ENCODE measurements at places on chromosomes 2 and 18.

GRCh38 chr2:85717308-85718008 lies 23.3 kb downstream of the GNLY start:
- no peak for DNase-seq

DNA sequence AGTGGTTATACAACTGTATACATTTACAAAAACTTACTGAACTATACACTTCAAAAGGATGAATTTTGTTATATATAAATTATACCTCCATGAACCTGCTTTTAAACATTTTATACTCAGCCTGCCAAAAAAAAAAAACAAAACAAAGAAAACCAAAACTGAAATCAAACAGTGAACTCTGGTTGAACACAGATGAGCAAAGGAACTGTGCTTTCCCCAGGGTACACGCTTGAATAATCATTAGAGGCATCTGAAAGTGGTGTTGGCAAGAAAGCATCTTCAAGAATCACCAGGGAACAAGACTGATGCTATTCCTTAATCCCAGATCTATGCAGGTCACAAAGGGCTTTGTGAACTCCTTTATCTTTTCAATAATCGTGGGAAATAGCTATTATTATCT lies 77.0 kb upstream of the LYPD1 start:
- no peak for DNase-seq

DNA sequence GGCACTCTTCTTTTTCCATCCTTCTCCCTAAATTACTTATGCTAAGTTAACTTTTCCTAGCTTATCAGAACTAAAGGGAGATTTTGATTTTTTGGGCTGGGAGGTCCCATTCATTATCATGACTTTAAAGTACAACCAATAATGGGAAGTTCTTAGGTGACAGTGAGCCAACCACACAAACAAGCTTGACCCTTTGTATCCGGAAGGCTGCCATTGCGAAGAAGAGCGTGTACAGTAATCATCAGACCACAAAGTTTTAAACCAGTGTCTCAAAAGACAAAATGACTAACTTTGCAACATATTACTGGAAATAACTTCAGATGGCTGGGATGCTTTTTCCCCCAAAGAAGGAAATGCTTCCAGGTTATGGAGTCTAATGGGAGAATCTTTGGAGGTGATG lies 298.1 kb downstream of the TGIF1 start:
- DNase-seq, result no peak

- DNase-seq, result no peak
These were observed 217.1 kb downstream of the DYM start for GRCh38 chr18:49243391-49243790.

GRCh38 chr2:237600205-237600846 lies 9.8 kb upstream of the RAB17 start:
- DNase-seq, result no peak

GRCh38 chr2:157631861-157632260 lies 3.2 kb upstream of the ACVR1C start:
- DNase-seq, result no peak

DNA sequence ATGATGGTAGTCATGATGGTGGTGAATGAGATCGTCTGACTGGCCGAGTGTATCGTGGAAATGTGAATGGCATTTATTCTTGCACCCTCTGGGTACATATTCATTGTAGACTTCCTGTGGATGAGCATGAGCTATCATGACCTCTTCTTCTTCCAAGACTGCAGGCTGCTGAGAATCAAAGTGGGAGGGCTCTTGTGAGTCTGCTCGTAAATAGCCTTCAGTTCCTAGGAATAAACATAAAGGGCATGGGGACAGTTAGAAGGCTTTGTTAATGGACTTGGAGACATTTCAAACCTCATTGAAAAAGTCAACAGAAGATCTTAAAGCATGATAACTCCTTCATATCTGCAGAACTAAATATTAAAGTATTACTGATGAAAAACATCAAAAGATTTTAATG lies 14.9 kb downstream of the SLC39A6 start:
- DNase-seq, result no peak

DNA sequence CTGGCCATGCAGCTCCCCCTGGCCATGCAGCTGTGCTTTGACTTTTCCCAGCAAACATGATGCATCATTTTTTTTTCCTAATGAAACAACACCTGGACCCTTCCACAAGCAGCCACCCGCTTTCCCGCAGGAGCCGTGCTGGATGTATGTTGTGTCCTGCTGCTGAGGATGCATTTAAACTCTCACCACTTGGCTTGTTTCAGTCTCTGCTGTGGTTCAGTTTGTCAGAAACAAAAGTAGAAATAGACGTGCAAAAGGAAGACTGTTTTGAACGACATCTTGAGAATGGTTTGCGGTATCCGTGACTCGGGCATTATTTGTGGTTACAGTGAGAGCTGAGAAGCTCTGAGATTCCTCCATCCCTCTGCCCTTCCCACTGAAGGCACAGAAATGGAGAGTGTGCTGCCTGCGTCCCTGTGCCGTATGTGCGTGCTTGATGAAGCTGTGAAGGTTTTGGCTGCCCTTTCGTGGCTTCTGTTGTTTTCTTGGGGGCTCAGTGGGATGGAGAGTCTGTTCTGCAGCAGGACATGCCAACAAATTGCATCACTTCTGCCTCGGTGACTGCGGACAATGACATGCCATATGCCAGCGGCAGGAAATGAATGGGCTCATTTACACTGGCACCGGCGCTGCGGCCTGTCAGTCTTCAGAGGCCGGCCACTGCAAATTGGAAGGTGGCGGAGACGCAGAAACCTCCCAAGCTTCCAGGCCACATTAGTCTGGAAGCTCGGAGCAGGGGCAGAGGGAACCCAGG lies 417.7 kb upstream of the SALL3 start:
- no peak for DNase-seq

- DNase-seq, result no peak
These were observed 866 bp upstream of the SF3B6 start for GRCh38 chr2:24076849-24077534.

DNA sequence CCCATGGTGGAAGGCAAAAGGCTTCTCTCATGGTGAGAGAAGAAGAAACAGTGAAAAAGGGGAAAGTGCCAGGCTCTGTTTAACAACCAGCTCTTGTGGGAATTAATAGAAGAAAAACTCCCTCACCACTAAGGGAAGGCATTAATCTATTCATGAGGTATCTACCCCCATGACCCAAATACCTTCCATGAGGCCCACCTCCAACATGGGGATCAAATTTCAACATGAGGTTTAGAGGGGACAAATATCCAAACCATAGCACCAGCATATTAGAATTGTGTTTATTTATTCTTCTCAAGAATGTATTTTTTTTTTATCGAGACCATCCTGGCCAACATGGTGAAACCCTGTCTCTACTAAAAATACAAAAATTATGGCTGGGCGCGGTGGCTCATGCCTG lies 4.9 kb upstream of the CFLAR start:
- DNase-seq, result no peak

DNA sequence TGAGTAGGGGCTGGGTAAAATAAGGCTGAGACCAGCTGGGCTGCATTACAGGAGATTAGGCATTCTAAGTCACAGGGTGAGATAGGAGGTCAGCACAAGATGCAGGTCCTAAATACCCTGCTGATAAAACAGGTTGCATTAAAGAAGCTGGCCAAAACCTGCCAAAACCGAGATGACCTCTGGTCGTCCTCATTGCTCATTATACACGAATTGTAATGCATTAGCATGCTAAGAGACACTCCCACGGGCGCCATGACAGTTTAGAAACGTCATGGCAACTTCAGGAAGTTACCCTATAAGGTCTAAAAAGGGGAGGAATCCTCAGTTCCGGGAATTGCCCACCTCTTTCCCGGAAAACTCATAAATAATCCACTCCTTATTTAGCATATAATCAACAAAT lies 132.2 kb downstream of the ARL4C start:
- DNase-seq, result no peak

DNA sequence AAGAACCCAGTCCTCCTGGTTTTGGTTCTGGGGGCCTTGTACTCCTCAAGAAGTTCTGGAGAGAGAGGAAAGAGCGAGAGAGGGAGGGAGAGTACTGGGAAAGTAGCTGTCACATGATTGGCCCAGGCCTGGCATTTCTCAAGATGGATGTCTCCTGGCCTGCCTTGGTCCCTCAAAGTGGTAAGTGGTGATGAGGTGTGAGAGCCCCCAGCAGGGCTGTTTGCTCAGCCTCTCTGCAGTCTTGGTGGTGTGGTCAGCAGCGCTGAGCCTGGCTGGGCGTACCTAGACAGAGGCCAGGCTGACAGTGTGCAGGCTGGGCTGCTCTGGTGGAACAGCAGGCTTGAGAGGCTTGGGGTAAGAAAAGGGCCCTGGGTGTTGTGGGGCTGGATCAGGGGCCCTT lies 2.5 kb downstream of the SPEG start:
- no peak for DNase-seq

DNA sequence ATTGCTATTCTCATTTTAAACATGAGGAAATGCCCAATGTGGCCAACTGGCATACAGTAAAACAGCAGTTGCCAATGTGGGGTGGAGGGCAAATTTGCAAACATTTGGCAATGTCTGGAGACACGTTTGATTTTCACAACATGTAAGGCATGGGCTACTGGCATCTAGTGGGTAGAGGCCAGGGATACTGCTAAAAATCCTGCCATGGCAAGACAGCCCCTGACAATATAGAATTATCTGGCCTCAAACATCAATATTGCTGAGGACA lies 168.6 kb downstream of the KCNE4 start:
- no peak for DNase-seq

GRCh38 chr2:183666031-183666430 lies 541.8 kb downstream of the NUP35 start:
- no peak for DNase-seq

DNA sequence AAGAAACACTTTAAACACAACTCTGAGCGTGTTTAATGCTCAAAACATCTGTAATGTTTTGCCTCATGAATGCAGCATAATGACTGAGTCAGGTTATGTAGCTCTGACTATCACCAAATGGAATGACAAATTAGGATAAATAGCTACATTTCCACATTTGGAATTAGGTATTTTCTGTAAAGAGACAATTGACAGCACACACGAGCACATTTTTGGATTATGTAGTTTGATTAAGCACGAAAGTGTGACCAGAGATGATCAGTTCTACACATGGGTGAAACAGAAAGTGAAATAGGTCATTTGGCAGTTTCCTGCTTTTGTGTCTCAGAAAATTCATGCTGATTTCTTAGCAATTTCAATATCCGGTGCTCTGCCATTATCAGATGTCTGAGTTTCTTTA lies 29.0 kb downstream of the LPIN1 start:
- no peak for DNase-seq

DNA sequence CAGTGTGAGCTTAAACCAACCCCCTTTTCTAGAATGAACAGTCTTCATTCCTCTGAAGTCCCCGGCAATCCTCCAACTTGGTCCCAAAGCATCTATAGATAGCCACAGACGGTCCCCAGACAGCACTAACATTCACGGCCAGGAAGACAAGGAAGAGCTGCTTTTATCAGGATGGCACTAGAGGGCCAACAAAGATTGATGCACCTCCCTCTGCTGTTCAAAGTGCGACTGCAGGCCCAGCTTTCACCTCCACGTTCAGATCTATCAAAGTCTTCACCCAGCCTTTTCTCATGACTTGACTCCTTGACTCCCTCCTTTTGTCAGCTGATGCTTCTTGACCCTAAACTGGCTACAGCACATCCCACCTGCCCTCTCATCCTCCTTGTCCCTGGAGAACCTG lies 54.3 kb downstream of the RNF152 start:
- DNase-seq, result no peak

- DNase-seq, result no peak
These were observed 88.1 kb downstream of the VSNL1 start for GRCh38 chr2:17628349-17629261.

DNA sequence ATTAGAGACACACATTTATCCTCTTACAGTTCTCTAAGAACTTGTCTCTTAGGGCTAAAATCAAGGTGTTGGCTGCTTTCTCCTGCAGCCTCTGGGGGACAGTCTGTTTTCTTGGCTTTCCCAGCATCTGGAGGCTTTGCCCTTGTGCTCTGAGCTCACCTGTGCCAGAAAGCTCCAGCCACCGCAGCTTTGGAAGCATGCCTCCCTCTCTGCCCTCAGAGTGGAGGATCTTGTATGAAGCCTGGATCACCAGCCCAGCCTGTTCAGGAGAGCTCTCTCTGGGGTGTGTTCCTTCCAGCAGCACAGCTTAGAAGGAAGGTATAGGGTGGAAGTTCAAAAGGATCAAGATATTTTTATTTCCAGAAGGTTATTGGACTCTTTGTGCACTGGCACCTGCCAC lies 53.1 kb upstream of the TPO start:
- DNase-seq, result no peak

DNA sequence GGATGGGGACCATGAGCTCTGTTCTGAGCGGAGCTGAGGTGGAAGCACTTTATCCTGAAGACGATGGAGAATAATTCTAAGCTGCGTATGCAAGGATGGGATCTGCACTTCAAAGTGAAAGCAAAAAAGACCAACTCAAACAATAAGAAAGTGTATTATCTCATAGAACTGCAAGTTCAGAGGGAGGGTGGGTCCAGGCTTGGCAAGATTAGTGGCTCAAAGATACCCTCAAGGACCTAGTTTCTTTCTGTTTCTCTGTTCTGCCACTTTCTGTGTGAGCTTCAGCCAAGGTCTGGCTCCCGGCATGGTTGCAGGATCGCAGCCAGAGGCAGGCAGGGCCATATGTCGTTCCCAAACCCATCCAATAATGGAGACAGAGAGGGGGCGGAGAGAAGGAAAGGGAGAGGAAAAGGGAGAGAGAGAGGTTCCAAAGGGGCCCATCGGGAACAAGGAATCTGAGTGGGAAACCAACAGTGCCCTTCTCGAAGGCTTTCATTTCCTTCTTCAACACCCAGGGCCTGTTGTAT lies 169.2 kb upstream of the NCK2 start:
- no peak for DNase-seq

GRCh38 chr18:79629249-79629558 lies 50.4 kb upstream of the CTDP1 start:
- no peak for DNase-seq

DNA sequence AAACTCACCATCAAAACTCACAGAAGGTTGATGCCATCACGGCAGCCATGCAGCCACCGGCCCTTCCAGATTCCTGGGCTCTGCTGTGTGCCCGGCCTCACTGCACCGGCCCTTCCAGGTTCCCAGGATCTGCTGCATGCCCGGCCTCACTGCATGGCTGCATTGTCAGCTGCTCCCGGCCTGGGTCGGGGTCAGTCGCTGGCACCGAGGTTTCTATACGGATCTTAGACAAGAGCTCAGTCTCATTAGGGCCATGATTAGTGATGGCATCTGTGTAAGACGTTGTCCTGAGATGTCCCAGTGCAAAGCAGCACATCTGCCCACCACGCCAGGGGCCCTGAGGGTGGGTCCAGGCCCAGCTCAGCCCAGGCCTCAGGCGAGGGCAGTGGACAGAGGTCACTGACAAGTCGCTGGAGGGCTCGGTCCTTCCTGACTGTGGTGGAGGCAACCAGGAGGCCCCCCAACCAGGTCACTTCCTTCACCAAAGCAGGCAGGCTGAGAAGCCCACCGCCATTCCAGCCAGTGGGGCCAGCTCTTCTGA lies 29.4 kb downstream of the TMEM18 start:
- no peak for DNase-seq
